Adrenal gland (tissue), 19 donors: ENCODE measurements at places on chromosomes 5 and 9. TPM values are rescaled to one million over a fixed set of nuclear protein-coding genes. Genes with fewer than 3 reads are reported as not detected.

GRCh38 chr9:87181670-87182069 is 234.4 kb upstream of the GAS1 start:
- no peak for DNase-seq
- H3K36me3 ChIP-seq, result no peaks in the 10 kb centered on the region
- no peak overlapping the region for H3K4me3 ChIP-seq

- H3K27ac ChIP-seq, result no peak overlapping the region
- DNase-seq, result no peak
- H3K27me3 ChIP-seq, result no peaks in the 10 kb centered on the region
Measured at GRCh38 chr9:76316069-76316468, 78.2 kb downstream of the RFK start.

DNA sequence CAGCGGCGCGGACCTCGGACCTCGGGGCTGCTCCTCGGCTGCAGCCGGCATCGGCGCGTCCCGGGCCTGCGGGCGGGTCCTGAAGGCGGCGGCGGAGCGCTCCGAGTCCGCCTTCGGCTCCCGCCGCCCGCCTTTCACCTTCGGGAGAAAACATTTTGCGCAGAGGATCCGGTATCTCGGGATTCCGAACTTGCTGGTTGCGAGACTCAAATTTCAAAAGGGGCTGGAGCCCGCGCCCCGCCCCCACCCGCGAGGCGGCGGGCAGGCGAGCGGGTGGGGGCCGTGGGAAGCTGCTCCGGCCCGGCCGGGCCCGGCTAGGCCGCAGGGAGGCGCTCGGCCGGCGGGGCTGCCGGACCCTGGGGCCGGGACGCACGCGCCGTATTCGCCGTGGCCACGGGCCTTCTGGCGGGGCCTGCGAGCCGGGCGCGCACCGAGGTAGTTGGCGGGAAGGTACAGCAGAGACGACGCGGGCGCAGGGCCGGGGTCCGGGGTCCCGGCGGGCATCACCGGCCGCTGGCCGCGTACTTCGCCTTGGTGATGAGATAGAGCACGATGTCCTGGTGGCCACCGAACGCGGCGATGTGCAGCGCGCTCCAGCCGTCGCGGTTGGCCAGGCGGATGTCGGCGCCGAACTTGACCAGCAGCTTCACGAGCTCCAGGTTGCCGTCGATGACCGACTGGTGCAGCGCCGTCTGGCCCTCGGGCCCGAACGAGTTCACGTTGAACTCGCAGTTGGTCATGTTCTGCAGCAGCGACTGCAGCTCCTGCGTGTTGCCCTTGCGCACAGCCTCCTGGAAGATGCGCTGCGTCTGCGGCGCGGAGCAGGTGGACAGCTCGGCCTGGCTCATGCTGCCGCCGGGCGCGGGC is 757 bp downstream of the NRARP start:
- no peak overlapping the region for H3K27ac ChIP-seq
- no peaks in the 10 kb centered on the region for H3K36me3 ChIP-seq
- DNase-seq, result no peak
- peaks cover 24% of the 10 kb centered on the region for H3K27me3 ChIP-seq
- H3K4me3 ChIP-seq, result peak overlapping the region; percentile 49
- peaks cover 11% of the 10 kb centered on the region for H3K4me1 ChIP-seq

DNA sequence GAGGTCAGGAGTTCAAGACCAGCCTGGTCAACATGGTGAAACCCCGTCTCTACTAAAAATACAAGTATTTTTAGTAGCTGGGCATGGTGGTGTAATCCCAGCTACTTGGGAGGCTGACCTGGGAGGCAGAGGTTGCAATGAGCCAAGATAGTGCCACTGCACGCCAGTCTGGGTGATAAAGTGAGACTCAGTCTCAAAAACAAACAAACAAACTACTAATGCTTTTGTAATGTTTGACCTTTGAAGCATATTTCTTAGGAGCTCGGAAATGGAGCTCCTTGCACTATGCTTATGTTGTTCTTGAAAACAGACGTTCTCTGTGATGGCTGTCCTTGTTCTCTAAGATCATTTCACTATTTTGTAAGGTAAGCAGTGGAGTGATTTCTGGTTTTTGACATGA is 6.0 kb downstream of the F2RL2 start:
- no peaks in the 10 kb centered on the region for H3K36me3 ChIP-seq
- H3K4me3 ChIP-seq, result no peak overlapping the region
- DNase-seq, result no peak
- no peaks in the 10 kb centered on the region for H3K4me1 ChIP-seq
- H3K27me3 ChIP-seq, result no peaks in the 10 kb centered on the region

DNA sequence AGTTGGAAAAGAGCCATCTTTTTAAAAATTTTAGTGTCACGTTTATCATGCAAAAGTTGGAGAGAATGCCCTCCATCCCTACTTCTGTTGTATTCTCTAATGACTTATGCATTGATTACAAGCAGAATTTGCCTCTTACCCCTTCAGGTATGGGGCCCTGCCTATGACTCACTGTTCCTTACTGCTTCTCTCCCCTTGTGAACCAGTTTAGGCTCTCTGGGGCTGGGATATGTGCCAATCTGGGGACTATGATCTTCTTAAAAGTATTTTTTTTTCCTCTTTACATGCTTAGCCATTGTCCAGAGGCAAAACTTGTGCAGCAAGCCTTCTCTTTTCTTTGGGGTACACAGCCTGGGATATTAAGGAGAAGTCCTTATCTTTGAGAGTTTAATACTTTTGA is 37.4 kb downstream of the CAMK4 start:
- no peak for DNase-seq
- no peak overlapping the region for H3K27ac ChIP-seq
- no peak overlapping the region for H3K4me3 ChIP-seq

- H3K4me3 ChIP-seq, result no peak overlapping the region
- H3K27me3 ChIP-seq, result peaks cover 4% of the 10 kb centered on the region
- DNase-seq, result no peak
- H3K27ac ChIP-seq, result no peak overlapping the region
Measured at GRCh38 chr5:159907689-159908590, 8.3 kb upstream of the ADRA1B start.

GRCh38 chr5:7759257-7759871 is 91.6 kb downstream of the CFAP90 start:
- H3K4me1 ChIP-seq, result no peaks in the 10 kb centered on the region
- no peaks in the 10 kb centered on the region for H3K27me3 ChIP-seq
- H3K4me3 ChIP-seq, result no peak overlapping the region
- no peaks in the 10 kb centered on the region for H3K36me3 ChIP-seq
- DNase-seq, result no peak

GRCh38 chr5:102249381-102249780 is 46.7 kb downstream of the SLCO4C1 start:
- DNase-seq, result no peak
- H3K36me3 ChIP-seq, result no peaks in the 10 kb centered on the region
- no peaks in the 10 kb centered on the region for H3K4me1 ChIP-seq

DNA sequence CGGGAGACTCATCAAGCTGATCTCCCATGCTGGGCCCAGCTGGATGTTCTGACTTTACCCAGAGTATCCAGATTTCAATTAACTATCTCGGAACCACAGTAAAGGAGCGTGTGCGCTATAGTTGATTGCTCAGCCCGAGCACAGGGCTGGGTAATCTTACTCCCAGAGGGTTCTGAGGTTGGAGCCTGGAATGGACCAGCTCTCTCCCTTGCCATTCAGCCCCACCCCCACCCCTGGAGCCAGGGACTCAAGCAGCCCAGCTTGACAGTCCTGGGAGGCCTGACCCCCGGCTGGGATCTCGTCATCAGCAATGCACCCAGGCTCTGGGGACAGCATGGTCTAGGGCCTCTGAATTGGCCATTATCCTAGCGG is 23.7 kb upstream of the PTGES start:
- H3K4me3 ChIP-seq, result no peak overlapping the region
- peaks cover 22% of the 10 kb centered on the region for H3K4me1 ChIP-seq
- peak overlapping the region; percentile 90 for H3K27ac ChIP-seq
- H3K27me3 ChIP-seq, result no peaks in the 10 kb centered on the region
- no peak for DNase-seq

Gene LEAP2
- total RNA-seq, result not detected

GRCh38 chr9:14228602-14229001 is 85.3 kb downstream of the NFIB start:
- H3K36me3 ChIP-seq, result no peaks in the 10 kb centered on the region
- DNase-seq, result no peak
- H3K4me3 ChIP-seq, result no peak overlapping the region
- H3K4me1 ChIP-seq, result peaks cover 6% of the 10 kb centered on the region

Gene UBE2QL1
- total RNA-seq, result 3.2 TPM

DNA sequence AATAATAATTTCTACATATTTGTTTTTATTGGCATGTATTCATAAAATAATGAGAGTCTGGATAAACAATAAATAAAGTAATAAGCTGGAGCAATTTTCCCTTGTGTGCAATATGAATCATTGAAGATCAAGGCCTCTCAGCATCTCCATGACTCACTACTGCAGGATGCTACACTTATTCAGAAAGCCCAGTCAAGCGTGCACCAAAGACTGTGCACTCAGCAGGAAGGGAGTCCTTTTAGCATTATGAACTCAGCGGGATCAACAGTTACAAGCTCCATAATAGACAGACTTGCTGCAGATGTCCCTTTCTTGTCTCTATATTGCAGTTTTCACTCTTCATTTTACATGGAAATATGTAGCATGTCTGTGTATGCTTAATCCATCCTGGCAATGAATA is 485.3 kb downstream of the CDH9 start:
- no peak for DNase-seq
- H3K27ac ChIP-seq, result no peak overlapping the region
- H3K27me3 ChIP-seq, result no peaks in the 10 kb centered on the region
- H3K4me1 ChIP-seq, result no peaks in the 10 kb centered on the region
- no peaks in the 10 kb centered on the region for H3K36me3 ChIP-seq
- no peak overlapping the region for H3K4me3 ChIP-seq

GRCh38 chr9:31519424-31519823 is 865.0 kb upstream of the ACO1 start:
- H3K27me3 ChIP-seq, result no peaks in the 10 kb centered on the region
- H3K4me1 ChIP-seq, result no peaks in the 10 kb centered on the region
- no peak overlapping the region for H3K27ac ChIP-seq
- no peak for DNase-seq

GRCh38 chr9:5626727-5627634 is 1.9 kb upstream of the RIC1 start:
- H3K36me3 ChIP-seq, result no peaks in the 10 kb centered on the region
- peaks cover 40% of the 10 kb centered on the region for H3K4me1 ChIP-seq
- no peak overlapping the region for H3K4me3 ChIP-seq
- DNase-seq, result peak; percentile 56
- H3K27ac ChIP-seq, result peak overlapping the region; percentile 94

GRCh38 chr9:96779089-96779488 is 1.2 kb upstream of the ZNF510 start:
- H3K4me1 ChIP-seq, result peaks cover 8% of the 10 kb centered on the region
- no peak overlapping the region for H3K4me3 ChIP-seq
- H3K27ac ChIP-seq, result no peak overlapping the region
- DNase-seq, result no peak

DNA sequence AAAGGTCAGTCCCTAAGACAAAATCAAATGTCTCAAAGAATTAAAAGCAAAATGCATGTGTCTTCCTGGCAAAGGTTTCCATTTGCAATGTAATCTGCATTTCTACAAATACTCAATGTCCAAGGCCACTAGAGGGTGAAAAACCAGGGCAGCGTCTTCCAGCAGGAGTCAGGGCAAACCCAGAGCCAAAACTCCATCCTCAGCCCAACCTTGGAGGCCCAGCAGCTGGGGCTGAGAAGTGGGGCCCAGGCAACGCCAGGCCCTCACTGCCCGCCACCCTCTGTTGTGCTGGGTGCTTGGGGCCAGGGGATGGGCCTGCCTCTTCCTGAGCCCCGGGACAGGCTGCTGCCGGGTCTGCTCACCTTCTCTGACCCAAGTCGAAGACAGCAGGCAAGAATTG is 200.1 kb downstream of the PAX5 start:
- no peak overlapping the region for H3K4me3 ChIP-seq
- H3K4me1 ChIP-seq, result no peaks in the 10 kb centered on the region
- no peak for DNase-seq
- H3K27ac ChIP-seq, result no peak overlapping the region
- no peaks in the 10 kb centered on the region for H3K36me3 ChIP-seq

Gene ADAMTSL1
- 29.0 TPM for total RNA-seq

Gene ELOVL7
- 1.3 TPM for total RNA-seq

GRCh38 chr5:148969291-148969690 is 93.6 kb downstream of the SH3TC2 start:
- DNase-seq, result no peak
- no peak overlapping the region for H3K27ac ChIP-seq
- H3K4me1 ChIP-seq, result no peaks in the 10 kb centered on the region
- no peak overlapping the region for H3K4me3 ChIP-seq
- H3K36me3 ChIP-seq, result no peaks in the 10 kb centered on the region

Gene CBY3
- not detected for total RNA-seq

DNA sequence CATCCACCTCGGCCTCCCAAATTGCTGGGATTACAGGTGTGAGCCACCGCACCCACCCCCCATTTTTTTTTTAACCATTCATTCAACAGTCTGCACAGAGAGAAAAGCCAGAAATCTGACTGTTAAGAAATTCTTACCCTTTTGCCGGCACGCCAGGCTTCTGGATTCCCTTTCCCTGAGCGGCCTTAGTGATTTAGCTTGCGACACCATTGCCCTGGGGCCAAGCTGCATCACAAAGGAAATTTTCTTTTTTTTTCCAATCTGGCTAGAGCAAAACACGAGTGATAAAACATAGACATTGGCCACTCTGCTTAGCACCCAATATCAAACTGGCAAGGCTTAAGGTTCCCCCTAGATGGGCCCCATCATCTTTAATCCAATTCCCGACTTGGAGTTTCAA is 21.2 kb upstream of the ATOSB start:
- H3K36me3 ChIP-seq, result no peaks in the 10 kb centered on the region
- no peaks in the 10 kb centered on the region for H3K4me1 ChIP-seq
- no peak overlapping the region for H3K27ac ChIP-seq
- no peaks in the 10 kb centered on the region for H3K27me3 ChIP-seq
- DNase-seq, result no peak
- no peak overlapping the region for H3K4me3 ChIP-seq

GRCh38 chr5:108729242-108729615 is 18.5 kb upstream of the FER start:
- no peaks in the 10 kb centered on the region for H3K4me1 ChIP-seq
- DNase-seq, result no peak
- H3K36me3 ChIP-seq, result no peaks in the 10 kb centered on the region
- no peaks in the 10 kb centered on the region for H3K27me3 ChIP-seq
- H3K27ac ChIP-seq, result no peak overlapping the region
- H3K4me3 ChIP-seq, result no peak overlapping the region

Gene GDA
- 0.06 TPM for total RNA-seq

DNA sequence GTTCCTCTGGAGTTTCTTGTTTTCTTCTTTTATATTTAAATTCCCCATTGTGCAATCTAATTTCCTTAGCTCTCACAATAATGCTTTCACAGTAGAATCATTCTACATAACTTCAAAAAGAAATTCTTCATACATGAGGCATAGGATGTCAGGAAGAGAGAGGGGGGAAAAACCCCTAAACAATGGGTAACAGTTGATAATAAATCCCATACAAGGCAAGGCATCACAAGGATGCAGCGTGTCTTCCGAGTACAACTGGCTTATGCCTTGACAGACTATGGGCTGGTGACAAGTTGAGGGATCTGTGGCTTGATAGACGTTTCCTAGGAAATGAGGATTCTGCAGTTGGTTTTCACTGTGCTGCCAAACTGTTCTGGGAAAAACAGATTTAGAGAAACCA is 247.4 kb downstream of the ARL15 start:
- no peak overlapping the region for H3K4me3 ChIP-seq
- DNase-seq, result no peak
- H3K27me3 ChIP-seq, result no peaks in the 10 kb centered on the region
- no peak overlapping the region for H3K27ac ChIP-seq
- H3K36me3 ChIP-seq, result no peaks in the 10 kb centered on the region
- no peaks in the 10 kb centered on the region for H3K4me1 ChIP-seq
